ENCODE measurements at places on chromosomes 7 and 10.

DNA sequence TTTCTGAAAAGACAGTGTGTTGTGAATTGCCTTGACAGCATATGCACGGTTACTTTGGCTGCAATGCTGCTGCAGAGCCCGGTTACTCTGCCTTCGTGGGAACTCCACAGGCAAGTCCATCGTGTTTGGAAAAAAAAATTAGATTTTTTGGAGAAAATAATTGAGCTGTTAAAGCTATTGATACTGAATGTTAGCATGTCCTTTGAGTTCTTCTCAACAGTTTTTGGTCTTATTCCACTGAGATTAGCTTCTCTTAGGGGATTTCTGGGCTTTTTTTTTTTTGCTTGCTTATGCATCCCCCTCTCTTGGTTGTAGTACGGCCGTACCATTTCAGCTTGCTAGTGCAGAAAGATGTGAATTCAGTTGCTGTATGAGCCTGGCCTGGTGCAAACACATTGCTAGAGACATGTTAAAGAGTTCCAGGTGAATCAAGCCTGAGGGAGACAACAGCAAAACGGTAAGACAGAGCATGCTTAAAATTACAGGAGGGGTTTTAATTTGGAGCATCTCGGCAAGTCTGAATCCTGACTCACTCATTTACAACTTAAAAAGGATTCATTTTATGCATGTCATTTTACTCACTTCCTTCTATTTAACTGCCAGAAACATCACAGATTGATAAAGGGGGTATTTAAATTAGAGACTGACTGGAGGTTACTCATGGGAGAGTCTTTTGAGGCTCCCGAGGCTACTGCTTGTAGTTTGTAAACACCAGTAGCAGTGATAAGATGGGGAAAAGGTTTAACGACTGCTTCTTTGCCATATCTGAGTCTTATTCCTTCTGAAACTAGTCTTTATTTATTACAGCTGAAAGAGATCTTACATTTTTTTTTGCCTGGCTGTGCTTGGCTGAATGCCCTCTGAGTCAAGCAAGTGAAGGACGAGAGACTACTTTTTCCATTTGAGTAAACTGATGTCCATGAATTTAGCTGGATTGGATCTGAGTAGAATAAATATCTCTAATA lies 113.7 kb downstream of the CDK14 start:
- DNase-seq: peak; percentile 62

- no peak for DNase-seq
Measured at GRCh38 chr7:2490181-2490651, 14.0 kb upstream of the GRIFIN start.

- peak; percentile 29 for DNase-seq
Measured at GRCh38 chr10:51367127-51367526, 292.8 kb downstream of the PRKG1 start.

DNA sequence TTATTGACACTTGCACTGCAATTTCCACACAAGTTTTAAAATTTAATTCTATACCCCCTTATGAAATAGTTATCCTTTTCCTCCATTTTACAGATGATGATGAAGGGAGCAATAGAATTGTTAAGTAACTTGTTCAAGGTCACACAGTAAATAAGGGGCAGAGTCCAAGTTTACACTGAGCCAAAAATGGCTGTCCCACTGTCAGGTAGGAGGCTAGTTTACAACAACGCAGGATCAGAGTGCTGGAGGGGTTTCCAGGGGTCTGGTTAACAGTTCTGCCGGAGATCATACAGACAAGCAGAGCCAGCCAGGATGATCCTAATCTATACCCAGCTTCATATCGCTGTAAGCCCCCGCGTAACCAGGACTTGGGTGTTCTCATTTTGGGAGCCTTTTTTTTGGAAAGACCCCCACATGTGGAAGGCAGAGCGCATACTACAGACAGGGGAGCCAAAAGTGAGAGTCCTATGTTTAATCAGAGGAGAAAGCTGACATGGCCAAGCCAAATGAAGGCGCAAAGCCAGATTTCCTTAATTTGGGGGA lies 524 bp upstream of the UNC5B start:
- no peak for DNase-seq

DNA sequence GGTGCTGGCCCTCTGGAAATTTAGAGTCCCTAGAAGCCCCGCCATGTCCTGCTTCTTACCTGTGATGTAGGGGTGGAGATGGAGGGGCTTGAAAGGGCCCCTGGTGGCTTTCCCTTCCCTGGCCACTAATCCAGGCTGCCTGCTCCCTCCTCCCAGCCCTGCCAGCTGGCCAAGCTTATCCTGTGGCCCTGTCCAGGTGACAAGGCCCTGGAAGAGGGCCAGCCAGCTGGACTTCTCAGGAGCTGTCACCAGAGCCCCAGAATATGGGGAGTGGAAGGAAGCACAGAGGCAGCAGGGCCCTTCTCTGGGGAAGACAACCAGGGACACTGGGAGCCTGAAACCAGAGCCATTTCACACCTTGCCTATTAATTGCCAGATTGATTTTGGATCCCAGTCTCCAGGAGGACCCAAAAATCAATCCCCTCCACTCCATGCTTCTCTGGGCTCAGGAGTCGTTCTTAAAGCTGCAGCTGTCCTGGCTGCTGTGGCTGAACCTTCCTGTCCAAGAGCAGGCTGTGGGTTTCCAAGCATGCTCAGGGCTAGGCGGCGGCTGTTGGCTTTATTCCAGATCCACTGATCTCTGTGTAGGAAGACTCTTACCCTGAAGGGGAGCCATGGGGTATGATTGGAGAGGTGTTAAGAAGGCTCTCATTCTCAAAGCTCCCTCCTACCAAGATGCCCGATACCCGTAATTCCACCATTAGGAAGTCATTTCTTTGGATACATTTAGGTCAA lies 52.6 kb upstream of the PCBD1 start:
- no peak for DNase-seq

- DNase-seq: no peak
Measured at GRCh38 chr7:148156233-148156632, 434.3 kb upstream of the C7orf33 start.

DNA sequence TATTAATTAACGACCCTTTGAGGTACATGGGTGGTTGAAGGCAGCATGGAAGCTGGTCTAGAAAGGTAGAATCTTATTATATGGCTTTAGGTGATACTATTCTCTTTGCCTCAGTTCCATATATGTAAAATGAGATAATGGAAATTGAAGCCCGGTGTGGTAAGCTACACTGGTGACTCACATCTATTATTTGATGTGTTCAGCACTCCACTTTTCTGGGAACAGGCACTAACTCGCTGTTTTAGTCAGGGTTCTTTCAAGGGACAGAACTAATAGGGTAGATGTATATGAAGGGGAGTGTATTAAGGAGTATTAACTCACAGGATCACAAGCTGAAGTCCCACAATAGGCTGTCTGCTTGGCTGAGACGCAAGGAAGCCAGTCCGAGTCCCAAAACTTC lies 4.4 kb upstream of the TRUB1 start:
- no peak for DNase-seq

DNA sequence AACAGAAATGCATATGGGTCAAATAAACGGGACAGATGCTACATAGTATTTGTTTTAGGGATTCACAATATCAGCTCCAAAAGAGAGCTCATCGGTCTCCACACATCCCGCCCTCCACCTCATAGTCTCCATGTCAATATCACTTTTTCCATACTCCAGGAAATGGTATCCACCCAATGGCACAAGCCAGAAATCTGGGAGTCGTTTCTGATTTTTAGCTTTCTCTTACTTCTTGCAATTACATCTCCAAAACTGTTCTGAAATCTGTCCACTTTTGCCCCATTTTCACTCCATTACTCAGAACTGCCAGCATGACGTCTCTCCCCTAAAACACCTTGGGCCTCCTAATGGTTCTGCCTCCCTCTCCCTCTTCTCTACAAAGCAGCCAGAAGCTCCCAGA lies 47.4 kb upstream of the EZH2 start:
- no peak for DNase-seq

DNA sequence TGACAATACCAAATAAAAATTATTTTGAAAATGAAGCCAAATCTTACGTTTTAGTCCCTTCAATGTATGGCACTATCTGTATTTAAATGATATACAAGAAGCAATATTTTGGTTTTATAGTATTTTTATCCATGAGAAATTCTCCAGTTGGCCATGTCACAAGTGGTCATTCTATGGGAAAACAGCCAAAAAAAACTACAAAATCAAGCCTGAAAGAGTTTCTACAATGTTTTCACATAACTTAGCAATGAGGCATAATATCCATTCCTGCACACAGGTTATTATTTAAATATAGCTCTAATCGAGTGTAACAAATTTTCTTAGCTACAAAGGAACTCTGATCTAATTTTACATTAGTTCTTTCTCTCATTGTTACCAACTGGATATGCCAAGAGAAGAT lies 5.4 kb downstream of the RAB11FIP2 start:
- DNase-seq: peak; percentile 86

DNA sequence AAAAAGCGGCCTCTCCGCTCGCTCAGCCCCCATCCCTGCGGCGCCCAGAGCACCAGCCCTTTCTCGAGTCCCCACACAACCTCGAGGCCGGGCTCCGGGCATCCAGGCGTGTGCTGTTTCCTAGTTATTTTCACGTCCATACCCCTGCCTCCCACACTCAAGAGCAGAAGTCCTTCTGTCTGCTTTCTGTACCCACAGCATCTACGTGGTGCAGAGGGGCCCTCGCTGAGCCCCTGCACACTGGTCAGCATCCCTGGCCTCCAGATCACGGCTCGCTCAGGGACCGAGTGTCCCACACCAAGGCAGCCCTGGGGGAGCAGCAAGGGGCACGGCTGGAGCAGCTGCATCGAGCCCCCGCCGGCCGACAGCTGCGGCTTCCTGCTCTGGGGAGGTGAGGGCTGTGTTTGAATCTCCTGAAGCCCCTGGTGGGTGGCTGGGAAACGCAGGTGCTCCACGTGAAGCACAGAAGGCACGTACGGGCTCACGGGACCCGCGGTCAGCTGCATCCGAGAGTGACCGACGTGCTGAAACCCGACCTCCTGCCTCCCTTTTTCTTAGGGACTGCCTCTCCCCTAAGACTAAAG lies 333.1 kb downstream of the DNAJB6 start:
- no peak for DNase-seq

- no peak for DNase-seq
Measured at GRCh38 chr10:124231168-124232155, 138.1 kb upstream of the CHST15 start.

- DNase-seq: peak; percentile 43
Measured at GRCh38 chr7:113199841-113200240, 81.5 kb upstream of the SMIM30 start.

GRCh38 chr10:123270221-123270620 lies 116.0 kb downstream of the BUB3 start:
- DNase-seq: peak; percentile 68

- DNase-seq: no peak
Measured at GRCh38 chr7:104818961-104819880, 194.8 kb upstream of the KMT2E start.

DNA sequence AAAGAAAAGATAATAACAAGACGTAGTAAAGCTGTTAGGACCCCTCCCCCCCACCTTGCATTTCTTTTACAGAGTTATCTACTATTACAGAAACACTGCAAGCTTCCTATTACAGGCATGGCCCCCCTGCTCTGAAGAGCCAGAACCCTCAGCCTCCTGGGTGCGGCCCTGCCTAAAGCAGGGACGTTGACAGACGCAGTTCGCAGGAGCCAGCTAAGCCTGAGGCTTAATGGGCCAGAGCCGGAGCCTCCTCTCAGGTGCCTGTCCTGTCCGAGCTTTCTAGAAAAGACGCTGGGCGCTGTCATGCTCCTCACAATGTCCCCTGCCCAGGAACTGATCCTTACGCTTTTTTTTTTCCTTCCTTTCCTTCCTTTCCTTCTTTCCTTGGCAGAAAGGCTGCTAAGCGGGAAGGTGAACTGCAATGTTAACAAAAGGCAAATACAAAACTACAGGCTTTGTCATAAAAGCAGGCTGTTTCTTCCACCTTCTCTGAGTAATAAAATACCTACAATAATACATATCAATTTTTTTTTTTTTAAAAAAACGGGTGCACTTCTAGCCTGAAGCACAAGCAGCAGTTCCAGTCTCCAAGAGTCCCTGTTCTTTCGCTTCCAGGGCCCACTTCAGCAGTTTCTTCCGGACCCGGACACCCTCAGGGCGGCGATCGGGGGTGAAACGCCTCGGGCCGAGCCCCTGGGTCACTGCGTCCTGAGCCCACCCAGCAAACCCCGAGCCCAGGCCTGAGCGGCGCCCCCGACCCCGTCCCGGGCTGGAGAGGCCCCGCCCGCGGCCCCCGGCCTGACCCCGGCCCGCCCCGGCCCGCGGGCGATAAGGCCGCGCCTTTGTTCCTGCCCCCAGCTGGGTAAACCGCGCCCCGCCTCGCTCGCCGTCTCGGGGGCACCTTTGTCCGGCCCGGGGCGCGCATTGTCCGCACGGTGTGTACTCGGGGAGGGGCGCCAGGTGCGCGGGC lies 11.2 kb downstream of the MNX1 start:
- DNase-seq: no peak

DNA sequence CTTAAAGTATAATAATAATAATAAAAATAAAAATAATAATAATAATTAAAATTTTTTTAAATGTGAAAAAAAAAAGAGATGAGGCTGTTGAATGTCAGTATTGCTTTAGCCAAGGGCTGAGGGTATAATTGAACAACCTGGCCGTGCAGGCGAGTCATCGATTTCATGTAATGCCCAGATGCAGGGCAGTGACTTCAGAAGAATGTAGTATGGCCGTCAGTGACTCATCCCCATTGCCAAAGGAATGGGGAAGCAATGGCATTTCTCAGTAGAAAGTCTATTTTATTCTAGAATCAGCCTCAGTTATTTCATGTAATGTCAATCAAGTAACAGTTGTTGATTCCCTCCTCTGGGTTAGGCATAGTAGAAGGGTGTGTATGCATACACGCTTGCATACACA lies 516.4 kb downstream of the GLRX3 start:
- DNase-seq: no peak

DNA sequence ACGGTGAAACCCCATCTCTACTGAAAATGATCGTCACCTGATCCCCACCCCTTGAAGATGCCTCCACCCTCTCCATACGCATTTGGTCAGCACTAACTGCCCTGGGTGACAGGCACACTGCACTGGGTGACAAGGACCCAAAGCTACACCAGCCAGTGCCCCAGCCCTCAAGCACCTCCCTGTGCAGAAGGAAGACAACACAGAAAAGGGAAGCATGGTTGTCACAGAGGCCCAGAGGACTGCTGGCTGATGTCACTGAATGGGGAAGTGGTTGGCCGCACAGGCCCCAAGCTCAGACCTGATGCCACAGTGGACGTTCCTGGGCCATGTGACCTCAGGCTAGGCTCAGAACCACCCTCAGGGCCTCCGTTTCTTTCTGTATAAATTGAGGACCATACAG lies 4.2 kb upstream of the PILRA start:
- DNase-seq: no peak

DNA sequence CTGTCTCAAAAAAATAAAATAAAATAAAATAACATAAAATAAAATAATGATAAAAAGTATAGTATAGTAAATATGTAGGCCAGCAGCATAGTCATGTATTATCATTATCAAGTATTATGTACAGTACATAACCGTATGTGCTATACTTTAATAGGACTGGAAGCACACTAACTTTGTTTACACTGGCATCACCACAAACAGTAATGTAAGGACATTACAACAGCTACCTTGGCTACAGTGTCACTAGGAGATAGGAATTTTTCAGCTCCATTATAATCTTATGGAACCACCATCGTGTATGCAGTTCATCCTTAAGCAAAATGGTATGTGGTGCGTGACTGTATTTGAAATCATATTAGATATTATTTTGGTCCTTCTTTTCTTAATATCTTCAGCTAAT lies 1163.5 kb upstream of the LRRTM3 start:
- DNase-seq: no peak

GRCh38 chr7:78718212-78718611 lies 735.3 kb downstream of the MAGI2 start:
- no peak for DNase-seq

All from cardiac fibroblast (primary cell).